Thoracic aorta (tissue), 2 donors: ENCODE measurements at places on chromosomes 3 and 15.

DNA sequence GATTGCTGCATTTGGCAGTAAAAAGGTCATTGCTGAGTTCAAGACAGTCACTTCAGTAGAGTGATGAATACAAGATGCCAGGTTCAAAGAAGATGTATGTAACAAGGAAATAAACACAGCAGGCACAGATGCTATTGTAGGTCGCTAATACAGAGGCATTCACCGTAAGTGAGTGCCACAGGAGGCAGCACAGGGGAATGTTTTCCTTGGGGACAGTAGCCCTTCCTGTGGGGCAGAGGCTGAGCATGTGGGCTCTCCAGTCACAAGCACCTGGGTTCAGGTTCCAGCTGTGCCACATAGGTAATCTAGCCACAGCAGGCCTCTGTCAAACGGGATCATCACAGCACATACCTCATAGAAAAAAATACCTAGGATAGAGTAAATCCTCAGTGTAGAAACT lies 86.3 kb downstream of the RSL24D1 start:
- no peak overlapping the region for H3K4me3 ChIP-seq
- DNase-seq: no peak
- no peaks in the 10 kb centered on the region for H3K36me3 ChIP-seq

GRCh38 chr15:94692710-94693109 lies 461.3 kb downstream of the MCTP2 start:
- H3K4me1 ChIP-seq: no peaks in the 10 kb centered on the region
- no peak overlapping the region for H3K27ac ChIP-seq
- no peak overlapping the region for H3K4me3 ChIP-seq
- H3K27me3 ChIP-seq: no peaks in the 10 kb centered on the region
- DNase-seq: no peak
- no peaks in the 10 kb centered on the region for H3K36me3 ChIP-seq

DNA sequence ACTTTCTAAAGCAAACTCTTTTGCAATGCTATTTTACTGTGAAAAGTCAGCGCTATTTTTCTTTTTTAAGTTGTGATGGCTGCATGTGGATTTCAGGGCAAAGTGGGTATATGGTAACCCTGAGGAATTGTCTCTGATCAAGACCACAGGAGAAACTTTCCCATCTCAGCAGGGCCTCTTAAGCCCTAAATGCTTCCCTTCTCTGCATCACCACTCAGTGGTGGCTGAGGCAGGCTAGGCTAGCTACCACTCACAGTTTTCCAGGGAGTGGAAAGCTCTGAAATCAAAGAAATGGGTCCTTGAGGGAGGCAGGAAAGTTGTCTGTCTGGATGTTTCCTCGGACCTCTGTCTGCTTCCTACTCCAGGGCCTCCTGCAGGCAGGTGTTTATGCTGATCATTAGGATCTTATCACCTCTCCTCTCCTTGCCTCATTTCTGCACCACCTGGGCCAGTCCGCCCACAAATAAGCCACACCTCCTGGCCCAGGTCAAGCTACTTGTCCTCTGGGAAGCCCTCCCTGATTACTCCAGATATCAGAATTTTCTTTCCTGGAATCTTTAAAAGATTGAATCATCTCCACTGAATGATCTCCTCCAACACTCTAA lies 37.0 kb downstream of the CEMIP start:
- H3K27me3 ChIP-seq: no peaks in the 10 kb centered on the region
- no peak overlapping the region for H3K27ac ChIP-seq
- DNase-seq: no peak
- no peaks in the 10 kb centered on the region for H3K36me3 ChIP-seq
- H3K4me3 ChIP-seq: no peak overlapping the region
- H3K4me1 ChIP-seq: peaks cover 41% of the 10 kb centered on the region

GRCh38 chr3:143445118-143445517 lies 325.5 kb downstream of the CHST2 start:
- H3K4me3 ChIP-seq: no peak overlapping the region
- peaks cover 8% of the 10 kb centered on the region for H3K4me1 ChIP-seq
- DNase-seq: no peak
- no peak overlapping the region for H3K27ac ChIP-seq
- no peaks in the 10 kb centered on the region for H3K36me3 ChIP-seq
- H3K27me3 ChIP-seq: no peaks in the 10 kb centered on the region

DNA sequence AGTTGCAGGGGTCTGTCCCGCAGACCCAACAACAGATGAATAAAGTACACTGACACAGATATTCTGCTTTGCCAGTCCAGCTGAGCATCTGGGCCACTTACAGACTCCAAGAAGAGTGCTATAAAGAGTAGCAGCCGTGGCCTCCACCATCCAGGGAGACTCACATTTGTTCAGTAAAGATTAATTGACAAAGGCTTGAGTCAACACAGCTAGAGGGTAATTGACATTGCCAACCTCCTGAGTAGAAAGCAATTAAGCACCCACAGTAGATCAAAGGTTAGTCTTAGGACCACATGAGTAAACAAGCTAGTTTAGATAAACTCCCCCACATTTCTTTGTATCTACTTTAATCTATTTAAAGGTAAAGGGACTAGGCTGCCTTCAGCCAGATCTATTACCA lies 16.3 kb upstream of the CRTC3 start:
- no peak overlapping the region for H3K4me3 ChIP-seq
- H3K4me1 ChIP-seq: peaks cover 15% of the 10 kb centered on the region
- no peaks in the 10 kb centered on the region for H3K36me3 ChIP-seq
- H3K27ac ChIP-seq: no peak overlapping the region
- H3K27me3 ChIP-seq: no peaks in the 10 kb centered on the region
- no peak for DNase-seq

DNA sequence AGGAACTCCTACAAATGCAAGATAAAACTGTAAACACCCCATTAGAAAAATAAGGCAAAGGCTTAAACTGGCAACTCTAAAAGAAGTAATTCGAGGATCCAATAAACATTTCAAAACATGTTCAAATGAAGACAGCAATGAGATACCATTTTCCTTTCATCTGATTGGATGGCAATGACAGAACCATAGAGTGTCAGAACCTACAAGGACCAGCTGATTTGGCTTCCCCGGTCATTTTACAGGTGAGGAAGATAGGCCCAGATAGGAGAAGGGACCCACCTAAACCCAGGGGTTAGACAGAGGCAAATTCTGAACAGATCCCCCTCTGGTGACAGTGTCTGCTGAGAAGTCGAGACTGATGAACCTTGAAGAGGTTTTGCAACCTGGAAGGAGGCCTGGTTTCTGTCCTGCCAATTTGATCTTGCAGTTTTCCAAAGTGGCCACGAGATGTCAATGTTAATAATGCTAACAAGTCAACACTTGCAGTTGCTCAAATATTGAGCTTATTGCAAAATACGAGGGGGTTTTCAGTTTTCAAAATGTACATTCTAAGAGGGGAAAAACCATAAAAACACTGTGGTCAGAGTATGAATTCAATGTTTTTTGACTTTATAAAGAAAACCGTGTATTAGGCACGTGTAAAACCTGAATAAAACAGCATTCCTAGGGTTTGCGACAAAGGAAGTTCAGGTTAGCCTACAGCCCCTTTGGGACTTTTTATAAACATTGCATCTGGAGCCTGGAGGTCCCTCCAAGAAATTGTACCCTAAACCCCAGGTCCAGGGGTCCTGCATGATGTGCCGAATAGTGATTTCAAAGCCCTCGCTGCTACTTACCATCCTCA lies 21.5 kb downstream of the CFAP161 start:
- H3K36me3 ChIP-seq: no peaks in the 10 kb centered on the region

- H3K4me3 ChIP-seq: no peak overlapping the region
- peaks cover 64% of the 10 kb centered on the region for H3K36me3 ChIP-seq
- no peak overlapping the region for H3K27ac ChIP-seq
- no peaks in the 10 kb centered on the region for H3K4me1 ChIP-seq
- no peak for DNase-seq
- H3K27me3 ChIP-seq: no peaks in the 10 kb centered on the region
Measured at GRCh38 chr3:49124991-49125670, 4.5 kb upstream of the USP19 start.

DNA sequence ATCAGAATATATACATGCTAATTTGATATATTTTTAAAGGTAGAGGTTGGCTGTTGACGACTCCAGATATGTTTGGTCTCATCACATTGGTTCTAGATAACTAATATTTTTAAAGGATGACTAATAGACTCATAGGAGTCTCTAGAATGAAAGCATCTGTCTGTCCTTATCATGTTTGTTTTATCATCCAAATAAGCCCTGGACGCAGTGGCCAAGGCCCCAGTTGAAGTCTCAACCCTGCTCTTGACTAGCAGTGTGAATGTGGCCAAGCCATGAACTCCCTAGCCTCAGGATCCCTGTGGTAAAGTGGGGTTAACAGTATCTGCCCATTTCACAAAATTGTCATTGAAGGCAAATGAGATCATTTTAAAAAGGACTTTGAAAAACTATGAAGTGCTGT lies 53.6 kb downstream of the ABHD2 start:
- no peak overlapping the region for H3K4me3 ChIP-seq
- H3K27me3 ChIP-seq: no peaks in the 10 kb centered on the region
- DNase-seq: no peak
- H3K4me1 ChIP-seq: peaks cover 49% of the 10 kb centered on the region

DNA sequence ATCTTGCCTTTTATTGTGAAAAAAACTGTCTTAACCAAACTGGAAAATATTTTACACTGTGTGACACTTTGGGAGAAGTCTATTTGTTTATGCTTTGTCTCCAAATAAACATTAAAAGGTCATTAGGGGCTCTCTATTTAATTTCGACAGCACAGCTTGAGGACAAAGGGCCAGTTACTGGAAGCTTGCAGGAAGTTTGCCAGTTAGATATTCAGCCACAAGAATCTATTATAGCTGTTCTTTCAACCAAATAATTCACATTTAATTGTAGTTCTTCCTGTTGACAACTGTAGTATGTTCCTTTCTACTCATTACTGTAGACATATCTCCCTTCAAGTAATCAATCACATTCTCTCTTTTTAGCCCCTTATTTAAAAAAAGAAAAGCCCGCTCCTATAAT lies 6.1 kb downstream of the CP start:
- no peaks in the 10 kb centered on the region for H3K27me3 ChIP-seq
- H3K4me3 ChIP-seq: no peak overlapping the region
- H3K36me3 ChIP-seq: no peaks in the 10 kb centered on the region
- H3K4me1 ChIP-seq: peaks cover 7% of the 10 kb centered on the region
- DNase-seq: no peak

DNA sequence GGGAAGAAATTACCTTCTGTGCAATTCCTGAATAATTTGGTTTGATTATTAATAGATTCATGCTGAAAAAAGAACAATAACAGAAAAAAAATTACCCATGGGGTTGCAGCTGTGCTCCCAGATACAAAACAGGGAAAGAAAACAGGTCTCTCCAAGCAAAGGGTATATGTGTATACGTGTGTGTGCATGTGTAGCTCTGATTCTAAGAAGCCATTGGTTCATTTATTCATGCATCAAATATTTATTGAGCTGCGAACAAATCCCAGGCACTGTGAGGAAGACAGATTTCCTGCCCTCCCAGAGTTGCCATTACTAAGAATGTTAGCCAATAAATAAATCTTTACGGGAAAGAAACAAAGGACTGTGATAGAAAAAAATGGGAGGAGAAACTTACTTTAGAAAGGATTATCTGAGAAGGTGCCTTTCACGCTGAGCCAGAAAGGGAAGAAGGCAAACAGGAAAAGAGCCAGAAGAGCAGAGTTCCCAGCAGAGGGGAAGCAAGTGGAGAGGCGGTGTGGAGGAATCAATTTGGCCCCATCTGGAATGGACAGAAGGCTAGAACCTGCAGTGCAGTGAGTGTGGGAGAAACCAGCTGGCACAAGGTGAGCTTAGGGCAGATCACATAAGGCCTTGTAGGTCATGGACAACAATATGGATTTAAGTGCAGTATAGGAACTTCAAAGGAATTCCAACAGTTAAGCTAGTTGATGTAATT lies 20.7 kb downstream of the CHL1 start:
- no peaks in the 10 kb centered on the region for H3K4me1 ChIP-seq
- no peak overlapping the region for H3K27ac ChIP-seq
- no peak overlapping the region for H3K4me3 ChIP-seq
- DNase-seq: no peak
- no peaks in the 10 kb centered on the region for H3K27me3 ChIP-seq
